ENCODE measurements at places on chromosomes 5 and 9.

- DNase-seq, result no peak
Measured at GRCh38 chr9:19623941-19624340, 164.9 kb downstream of the SLC24A2 start.

DNA sequence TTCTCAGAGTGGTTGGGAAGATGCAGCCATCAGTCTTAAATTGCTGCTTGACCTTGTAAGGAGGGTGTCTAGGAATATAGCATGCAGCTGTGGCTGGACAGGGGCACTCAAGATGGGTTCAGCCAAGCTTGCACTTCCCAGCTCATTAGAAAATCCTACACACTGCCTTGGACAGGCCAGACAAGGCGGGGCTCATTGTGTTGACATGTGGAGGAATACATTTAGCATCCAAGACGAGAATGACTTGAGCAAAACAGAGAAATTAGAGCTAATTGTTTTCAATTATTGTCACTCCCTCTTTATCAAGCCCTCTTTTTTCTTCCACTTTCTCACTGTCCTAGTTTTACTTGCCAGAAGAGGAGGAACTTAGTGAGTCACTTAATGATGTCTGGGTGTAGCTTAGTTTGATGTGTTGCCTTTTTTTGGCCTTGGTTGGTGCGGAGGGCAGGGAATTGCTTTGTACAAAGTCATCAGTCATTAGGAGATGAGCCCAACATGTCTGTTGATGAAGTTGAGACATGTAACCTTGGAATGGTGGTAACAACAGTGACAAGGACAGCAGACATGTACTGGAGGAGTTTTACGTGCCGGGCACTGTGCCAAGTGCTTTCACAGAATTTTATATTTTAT, 1219.3 kb upstream of the WWC1 start:
- DNase-seq, result no peak

DNA sequence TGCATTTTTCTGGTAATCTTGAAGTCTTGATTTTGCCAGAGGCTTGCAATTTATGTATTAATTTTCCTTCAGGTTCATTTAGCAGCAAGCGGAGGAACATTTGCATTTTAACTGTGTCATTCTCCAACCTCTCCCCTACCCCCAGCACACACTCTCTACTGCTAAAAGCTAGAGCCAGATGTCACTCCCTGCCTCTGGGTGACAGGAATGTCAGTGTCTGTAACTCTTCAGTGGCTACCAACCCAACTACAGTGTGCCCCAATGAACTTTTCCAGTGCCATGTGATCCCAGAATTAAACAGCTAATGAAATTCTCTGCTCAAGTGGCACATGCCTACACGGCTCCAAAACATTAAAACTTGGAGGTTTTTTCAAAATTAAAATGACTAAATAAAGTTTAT, 260.3 kb downstream of the GOLPH3 start:
- no peak for DNase-seq

DNA sequence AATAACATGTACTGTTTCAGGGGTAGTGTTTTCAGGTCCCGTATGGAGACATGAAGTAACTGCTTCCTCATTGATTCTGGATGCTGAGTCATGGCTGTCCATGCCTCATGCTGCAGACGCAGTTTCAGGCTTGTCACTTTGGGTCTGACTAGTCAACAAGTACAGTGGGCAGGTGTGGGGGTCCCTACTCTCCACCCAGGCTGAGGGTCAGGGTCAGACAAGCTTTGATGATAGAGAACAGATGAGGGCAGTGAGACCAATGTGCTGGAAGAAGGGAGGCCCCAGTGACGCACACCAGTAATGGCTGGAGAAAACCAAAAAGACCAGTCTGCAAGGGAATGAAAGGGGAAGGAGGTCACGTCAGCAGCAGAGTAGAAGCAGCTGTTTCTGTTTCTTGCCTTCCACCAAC, 80.0 kb upstream of the NFIL3 start:
- DNase-seq, result no peak

GRCh38 chr5:1107167-1108022, 4.5 kb downstream of the SLC12A7 start:
- no peak for DNase-seq

- no peak for DNase-seq
Measured at GRCh38 chr9:20314981-20315380, 307.3 kb downstream of the MLLT3 start.

GRCh38 chr5:129459777-129460671, at the start of gene ADAMTS19:
ADAMTS19 (plus strand) TSS chr5:129460298; CDS start chr5:129460392, 94 bp downstream.
- peak; percentile 12 for DNase-seq

GRCh38 chr5:158303275-158303674, 444.3 kb upstream of the CLINT1 start:
- no peak for DNase-seq

DNA sequence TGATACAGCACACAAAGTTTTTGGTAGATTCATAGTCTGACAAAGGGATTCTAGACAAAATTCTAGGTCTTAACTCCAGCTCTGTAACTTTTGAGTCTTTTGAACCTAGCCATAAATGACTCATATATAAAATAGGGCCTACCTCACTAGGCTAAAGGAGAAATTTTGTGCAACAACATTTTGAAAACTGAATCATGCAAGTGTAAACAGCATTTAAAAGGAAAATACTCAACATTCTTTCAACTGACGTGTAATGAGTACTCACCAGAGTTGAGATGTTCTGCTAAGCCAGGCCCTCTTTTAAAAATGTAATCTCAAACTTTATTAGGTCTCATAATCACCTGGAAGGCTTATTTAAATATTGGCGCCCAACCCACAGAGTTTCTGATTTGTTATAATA, 113.2 kb downstream of the STK32A start:
- DNase-seq, result no peak

- DNase-seq, result no peak
Measured at GRCh38 chr5:141732417-141732816, 50.4 kb upstream of the ARAP3 start.

- no peak for DNase-seq
Measured at GRCh38 chr9:133485531-133486260, 6.8 kb upstream of the SLC2A6 start.

DNA sequence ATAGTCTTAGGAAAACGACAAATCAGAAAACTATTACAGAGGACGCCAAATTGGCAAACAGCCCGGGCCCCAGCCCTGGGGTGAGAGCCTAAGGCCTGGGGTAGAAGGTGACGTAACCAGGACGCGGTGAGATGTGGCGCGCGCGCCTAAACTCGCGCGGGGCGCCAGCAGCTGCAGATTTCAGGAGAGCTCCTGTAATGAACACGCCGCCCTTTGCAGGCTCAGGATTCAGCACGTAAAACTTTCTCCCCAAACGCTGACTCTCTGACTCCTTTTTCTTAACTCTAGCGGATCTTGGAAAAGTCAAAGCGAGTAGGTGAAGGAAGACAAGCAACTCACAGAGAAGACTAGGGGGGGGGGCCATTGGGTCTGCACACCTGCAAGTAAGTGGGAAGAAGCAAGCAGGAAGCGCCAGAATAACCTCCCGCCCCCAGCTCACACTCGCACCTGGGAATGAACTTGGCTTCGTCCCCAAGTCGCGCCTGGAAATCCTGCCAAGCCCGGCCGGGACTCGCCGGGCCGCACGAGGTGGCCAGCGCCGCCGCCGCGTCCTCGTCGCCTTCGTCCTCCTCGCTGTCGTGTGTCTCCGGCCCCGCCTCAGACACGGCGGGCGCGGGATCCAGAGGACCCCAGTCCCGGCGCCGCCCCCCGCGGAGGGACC, 822 bp downstream of the RASEF start:
- DNase-seq, result peak; percentile 64

DNA sequence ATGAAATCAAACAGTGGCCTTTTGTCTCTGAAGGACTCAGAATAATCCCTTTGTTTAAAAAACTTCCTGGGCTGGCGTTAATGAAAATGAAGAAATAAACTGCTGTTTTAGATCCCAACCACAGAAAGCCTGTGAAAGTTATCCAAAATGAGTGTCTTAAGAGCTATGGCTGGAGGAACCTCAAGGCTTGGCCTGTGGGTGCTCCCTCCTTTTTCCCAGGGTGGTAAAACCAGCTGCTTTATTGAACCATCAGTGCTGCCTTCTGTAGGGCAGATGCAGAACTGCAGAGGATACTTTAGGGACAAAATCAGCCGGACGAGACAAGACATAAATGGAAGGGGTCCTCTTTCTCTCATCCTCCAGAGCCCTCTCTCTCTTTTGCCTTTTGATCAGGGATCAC, 100.9 kb downstream of the SMARCA2 start:
- DNase-seq, result no peak

DNA sequence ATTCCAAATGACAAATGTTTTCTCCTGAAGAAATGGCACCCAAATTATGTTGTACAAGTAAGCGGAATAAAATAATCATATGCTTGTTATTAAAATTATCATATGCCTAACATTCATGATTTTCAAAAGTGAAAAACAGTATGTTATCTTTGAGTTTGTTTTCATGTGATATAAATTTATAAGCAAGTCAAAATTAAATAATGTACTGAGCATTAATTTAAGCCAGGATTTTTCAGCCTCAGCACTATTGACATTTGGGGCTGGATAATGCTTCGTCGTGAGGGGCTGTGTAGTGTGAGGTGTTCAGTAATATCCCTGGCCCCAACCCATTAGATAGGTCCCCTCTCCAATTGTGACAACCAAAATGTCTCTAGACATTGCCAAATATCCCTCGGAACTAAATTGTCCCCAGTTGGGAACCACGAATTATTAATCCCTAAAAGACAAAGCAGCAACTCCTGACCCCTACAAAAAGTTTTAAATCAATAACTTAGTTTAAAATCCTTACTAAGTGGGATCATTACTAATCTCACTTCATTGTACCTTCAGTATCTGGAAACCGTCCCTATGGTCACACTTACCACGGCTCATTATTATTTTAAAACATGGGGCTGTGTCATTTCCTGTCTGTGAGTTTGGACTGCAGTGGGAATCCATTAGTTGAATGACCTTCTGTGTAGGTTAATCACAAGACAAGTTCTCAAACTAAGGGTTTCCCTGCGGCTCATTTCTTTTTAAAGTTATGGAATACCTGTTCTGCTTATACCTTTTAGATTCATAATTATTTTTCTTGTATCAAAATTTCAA, 1.3 kb upstream of the NNT start:
- no peak for DNase-seq

DNA sequence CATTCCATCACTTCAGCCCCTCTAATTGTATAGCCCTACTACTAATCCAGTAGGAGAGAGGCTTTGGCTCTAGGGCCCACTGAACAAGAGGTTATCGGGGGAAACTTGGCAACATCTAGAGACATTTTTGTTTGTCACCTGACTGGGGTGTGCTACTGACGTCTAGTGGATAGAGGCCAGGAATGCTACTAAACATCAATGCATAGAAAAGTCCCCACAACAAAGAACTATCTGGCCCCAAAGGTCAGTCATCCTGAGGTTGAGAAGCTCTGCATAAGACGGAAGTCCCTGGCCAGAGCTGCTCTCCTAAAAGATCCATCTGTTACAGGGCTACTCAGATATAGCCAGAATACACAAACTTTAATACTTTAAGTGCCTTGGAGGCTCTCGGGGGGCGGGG, 570.6 kb upstream of the KLF4 start:
- DNase-seq, result no peak

DNA sequence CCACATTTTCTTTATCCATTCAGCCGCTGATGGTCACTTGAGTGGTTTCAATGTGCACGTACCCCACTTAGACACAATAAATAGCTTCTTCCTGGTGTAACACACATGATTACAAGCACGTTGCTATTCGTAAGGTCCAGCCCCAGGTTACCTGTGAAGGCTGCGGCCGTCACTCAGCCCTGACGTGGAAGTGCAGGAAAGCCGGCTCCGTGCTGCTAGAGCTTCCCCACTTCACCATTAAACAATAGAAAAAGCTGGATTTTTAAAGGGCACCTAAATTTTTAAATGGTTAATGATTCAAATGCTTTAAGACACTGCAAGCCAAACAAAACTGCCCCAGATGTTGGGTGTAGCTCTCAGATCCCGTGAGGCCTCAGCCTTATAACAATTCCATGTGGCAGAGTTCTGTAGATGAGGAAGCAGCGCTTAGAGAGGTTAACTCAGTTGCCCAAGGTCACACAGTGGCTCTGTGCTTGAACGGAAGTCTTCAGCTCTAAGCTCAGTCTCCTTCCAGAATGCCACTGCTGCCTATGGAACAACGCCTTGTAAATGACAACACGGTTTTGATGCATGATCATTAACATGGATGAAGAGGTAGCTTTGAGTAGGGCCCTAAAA, 125.7 kb downstream of the COL23A1 start:
- no peak for DNase-seq

- no peak for DNase-seq
Measured at GRCh38 chr9:93011114-93011513, 47.4 kb upstream of the SUSD3 start.

DNA sequence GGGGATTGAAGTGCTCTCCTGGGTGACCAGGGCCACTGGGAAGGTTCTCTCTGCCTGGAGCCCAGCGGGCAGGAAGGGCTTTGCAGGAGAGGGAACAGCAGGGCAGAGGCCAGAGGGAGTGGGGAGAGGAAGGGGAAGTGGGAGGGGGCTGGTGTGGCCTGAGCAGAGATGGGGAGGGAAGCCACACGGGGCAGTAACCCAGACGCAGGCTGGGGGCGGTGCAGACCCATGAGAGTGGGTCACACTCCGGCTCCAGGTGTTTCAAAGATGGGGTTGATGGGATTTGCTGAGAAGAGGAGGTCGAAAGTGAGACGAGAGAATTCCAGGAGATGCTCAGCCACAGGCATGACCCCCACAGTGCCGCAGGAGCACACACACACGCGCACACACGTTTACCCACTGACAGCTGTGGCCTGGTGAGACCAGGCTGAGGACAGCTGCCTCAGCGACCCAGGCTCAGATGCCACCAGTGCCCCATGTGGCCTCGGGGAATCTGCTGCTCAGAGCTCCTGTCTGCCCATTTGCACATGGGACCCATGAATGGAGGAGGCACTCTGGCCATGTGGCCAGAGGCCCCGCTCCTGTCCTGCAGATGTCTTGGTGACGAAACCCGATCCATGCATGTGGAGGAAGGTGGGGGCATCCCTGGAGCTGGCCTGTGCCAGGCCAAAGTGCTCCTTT, 32.7 kb upstream of the FCN2 start:
- no peak for DNase-seq

DNA sequence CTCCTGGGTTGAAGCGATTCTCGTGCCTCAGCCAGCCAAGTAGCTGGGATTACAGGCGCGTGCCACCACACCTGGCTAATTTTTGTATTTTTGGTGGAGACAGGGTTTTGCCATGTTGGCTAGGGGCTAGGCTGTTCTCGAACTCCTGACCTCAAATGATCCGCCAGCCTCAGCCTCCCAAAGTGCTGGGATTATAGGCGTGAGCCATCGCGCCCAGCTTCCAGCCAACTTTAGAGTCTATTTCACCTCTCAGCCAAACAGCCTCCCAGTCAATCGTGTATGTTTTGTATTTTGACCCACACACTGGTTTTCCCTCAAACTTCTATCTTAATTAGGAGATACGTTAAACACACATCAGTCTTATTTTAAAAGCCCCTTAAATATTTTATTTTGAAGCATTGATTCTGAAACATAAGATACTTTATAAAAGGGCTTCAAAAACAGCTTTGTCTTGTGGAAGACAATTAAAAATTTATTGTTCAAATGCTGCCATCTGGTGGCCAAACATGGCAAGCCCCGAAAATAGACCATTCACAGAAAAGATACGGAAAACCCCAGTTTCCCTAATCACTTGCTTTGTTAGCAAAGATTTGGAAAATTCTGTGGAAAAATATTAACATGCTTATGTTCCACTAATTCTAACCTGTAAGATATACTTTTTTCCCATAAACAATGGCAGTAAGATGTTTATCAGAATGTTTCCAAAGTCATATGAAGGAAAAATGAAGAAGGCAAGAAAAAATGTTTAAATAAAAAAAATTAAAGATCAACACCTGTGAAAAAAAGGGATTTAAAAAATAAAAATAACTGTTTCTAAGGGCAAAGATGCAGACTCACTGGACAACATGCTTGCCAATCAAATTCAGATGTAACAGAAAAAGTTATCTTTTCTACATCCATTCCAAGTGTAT, 33.1 kb downstream of the APTX start:
- peak; percentile 47 for DNase-seq

GRCh38 chr5:96321345-96321744, 111.7 kb downstream of the PCSK1 start:
- DNase-seq, result no peak

All from transverse colon (tissue), 4 donors.